ENCODE measurements at places on chromosomes 5 and 9.
A peak's percentile ranks its signal among the peaks of the same experiment; 100 is the strongest.

DNA sequence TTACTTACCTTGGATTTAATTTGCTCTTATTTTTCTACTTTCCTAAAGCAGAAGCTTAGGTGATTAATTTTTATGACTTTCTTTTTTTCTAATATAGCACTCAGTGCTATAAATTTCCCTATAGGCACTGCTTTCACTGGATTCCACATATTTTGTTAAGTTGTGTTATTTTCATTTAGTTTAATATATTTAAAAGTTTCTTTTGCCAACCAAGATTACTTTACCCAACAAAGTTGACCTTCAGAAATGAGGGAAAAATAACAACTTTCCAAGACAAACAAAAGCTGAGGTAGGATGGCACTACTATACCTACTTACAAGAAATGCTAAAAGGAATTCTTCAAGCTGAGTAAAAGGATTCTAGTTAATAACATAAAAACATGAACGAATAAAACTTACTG is 8.8 kb upstream of the IFNB1 start:
- DNase-seq = no peak

DNA sequence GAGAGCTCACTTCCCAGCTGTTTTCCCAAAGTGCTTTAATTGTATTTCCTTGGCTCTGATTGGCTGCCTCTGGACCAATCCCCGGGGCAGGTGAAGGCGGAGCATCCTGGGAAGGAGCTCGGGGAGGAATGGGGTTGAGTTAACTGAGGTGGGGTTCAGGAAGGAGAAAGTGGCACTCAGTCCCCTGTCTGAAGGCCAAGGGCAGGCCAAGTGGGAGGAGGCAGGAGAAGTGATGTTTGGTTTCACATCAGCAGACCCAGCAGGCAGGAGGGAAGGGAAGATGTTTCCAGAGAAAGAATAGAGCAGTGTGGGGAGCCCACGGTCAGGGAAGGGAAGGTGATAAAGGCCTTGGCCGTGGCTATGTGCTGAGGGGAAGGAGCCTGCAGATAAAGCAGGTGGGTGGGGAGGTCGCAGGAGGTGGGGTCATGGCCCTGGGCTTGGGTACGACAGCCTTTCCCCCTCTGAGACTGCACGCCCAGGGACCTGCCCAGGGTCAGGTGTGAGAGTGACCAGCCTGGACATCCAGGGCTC is 3.1 kb downstream of the TSPAN17 start:
- no peak for DNase-seq

- no peak for DNase-seq
These were observed 39.0 kb downstream of the RGS3 start for GRCh38 chr9:113502427-113503034.

GRCh38 chr5:154478224-154478565 is at the start of gene HAND1:
TSS of gene HAND1 (minus strand) at chr5:154478227. CDS start at chr5:154478008, 219 bp downstream.
- peak; percentile 31 for DNase-seq

Measured in fibroblast of skin of abdomen (primary cell).